Mucosa of descending colon (tissue), 3 donors: ENCODE measurements at places on chromosomes 7 and 10. TPM values are rescaled to one million over a fixed set of nuclear protein-coding genes. Genes with fewer than 3 reads are reported as not detected.

DNA sequence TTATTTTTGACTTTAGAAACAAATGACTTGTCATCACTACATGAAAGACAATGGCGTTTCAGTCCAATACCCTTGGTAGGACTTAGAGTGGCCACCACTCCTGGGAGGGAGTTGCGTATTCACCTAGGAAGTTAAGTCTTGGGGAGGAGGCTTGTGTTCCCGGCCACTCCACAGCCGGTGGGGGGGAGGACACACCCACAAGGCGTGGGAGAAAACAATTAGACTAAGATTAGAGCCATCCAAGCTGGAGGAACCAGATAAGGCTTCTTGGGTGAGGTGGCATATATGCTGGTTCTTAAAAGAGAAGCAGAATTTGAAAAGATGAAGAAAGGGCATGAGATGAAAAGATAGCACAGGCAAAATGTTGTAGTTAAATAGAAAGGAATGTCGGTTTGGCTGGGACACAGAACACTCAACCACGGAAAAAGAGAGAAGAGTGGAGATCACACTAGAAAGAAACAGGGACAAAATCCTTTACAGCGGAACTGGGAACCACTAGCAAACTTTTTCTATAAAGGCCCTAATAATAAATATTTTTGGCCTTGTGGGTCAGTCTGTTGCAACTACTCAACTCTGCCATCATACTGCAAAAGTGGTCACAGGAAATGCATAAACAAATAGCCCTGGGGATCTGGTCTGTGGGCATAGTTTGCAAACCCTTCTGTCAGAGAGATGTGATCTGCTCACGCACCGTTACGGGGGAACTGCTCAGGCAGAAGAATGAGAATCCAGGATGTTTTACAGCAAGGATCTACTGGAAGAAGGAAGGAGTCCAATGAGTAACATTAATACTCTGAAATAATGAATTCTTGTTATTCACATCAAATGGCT, 651.8 kb downstream of the PARD3 start:
- DNase-seq, result no peak

DNA sequence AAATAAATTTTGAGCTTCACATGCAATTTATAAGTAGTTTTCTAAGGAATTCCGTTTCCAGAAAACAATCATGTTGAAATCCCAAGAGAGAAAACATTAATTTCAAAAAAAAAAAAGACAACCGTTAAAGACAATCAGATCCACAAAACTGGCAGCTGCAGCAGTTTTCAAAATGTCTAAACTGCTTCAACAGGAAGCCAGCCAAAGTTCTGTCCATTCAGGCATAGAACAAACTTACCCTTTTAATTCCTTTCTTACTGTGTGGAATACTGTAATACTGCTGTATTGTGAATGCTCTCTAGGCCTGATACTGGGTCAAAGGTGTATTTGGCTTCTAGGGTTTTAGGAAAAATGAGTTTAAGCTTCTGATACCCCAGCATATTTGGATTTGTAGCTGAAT, 31.6 kb downstream of the HOXA1 start:
- no peak for DNase-seq

DNA sequence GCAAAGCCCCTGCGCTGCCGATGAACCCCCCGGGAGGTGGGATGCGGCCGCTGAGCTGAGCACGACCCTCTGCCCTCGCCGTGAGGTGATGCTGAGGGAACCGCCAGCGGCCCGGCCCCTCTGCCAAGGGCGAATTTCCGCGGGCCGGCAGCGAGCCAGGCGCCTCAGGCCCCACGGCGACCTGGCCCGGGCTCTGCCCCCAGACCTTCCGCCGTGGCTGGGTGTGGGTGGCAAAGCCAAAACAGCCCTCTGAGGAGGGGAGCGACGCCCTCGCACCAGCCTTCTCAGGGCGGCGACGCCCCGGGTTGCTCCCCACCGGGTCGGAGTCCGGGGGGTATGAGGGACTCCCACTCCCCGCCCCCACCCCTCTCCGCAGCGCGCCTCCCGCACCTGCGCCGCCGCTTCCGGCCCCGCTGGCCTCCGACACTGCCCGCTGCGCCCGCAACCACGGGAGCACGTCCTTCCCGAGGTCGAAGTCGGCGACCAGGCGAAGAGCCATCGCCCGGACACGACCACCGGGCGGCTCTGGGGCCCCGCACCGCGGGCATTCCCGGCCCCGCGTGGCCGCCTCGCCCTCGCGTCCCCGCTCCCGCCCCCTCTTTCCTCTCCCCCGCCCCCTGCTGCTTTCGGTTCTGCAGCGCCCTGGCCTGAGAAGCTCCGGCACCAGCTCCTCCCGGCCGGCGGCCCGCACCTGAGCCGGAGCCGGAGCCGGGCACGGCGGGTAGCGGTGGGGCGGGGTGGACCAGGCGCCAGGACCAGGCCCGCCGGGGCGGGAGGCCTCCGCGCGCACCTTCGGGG, at the start of gene GSAP:
Gene GSAP, minus strand, starts transcription at position 527 of the 798 bp plus-strand sequence. Its CDS starts 28 bp downstream, at position 499.
- DNase-seq, result peak; percentile 82

DNA sequence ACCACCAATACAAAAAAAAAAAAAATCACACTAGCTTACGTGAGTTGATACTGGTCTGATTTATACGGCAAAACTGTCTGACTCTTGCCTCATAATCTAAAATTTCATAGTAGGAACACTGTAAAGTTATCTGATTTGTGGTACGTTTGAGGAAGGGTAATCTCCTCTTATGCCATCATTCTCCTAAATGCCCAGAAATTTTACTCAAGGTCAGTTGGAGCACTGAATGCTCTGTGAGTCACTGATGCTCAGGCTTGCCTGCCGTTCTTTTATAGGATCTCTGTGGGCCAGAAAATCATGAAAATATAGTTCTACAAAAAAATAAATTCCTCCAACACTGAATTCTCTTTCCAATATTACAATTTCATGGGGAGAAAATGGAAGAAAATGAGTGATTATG, 135.7 kb downstream of the PDE1C start:
- DNase-seq, result no peak

DNA sequence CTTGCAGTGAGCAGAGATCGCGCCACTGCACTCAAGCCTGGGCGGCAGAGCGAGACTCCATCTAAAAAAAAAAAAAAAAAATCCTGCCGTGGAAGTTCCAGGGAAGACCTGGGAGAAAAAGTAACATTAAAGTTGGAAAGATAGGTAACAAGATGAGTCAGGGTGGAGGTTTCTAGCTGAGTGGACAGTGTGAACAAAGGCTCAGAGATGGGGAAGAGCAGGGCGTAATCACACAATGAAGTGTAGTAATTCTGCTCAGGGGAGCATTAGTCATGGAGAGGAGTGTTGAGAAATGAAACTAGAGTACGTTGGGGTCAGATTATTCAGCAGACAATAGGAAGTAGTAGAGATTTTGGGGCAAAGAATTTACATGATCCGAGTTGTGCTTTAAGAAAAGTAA, 21.6 kb upstream of the WASL start:
- no peak for DNase-seq

DNA sequence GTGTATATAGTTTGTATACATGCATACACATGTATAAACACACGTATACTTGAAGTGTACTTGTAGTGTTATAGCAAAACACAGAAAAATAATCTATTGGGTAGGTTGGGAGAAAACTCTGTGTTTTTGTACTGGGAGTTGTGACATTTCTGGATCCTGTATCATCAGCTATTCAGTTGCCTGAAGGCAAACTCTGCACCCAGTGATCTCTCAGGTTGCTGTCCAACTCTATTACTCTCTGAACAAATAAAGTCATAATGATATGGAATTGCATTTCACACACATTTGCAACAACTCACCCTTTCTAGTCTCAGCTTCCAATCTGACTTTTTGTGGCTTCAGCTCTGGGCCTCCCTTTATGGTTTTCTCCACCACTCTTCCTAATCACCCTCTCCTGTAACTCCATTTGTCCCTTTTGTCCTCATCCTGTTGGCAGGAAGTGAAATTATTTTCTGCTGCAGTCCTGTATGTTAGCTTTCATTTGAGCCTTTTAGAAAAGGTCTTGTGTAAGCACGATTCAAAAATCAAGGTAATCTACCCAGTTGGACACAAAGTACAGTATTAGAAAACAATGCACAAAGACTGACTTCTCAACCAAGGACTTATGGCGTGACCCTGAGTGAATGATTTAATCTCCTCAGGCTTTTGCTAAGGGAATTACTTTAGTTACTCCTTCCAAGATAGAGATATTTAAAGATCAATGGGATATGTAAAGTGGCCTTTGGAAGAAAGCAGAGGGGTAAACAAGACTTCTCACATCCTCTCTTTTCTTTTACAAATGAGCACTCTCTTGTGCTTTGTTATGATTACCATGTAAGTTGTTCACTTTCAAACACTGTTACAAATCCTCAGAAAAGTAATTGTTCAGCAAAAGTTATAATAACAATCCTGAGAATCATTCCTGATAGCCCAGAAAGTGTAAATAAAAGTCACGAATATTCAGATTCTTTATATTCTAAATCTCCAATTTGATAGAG, 249.1 kb downstream of the KCND2 start:
- no peak for DNase-seq

- no peak for DNase-seq
Observed at GRCh38 chr10:130652964-130653578, 516.9 kb downstream of the GLRX3 start.

GRCh38 chr10:24168258-24169170, 40.4 kb upstream of the KIAA1217 start:
- no peak for DNase-seq

GRCh38 chr7:34331102-34331501, 326.9 kb upstream of the NPSR1 start:
- DNase-seq, result no peak

- no peak for DNase-seq
Observed at GRCh38 chr7:27616914-27617548, 45.7 kb downstream of the HIBADH start.

DNA sequence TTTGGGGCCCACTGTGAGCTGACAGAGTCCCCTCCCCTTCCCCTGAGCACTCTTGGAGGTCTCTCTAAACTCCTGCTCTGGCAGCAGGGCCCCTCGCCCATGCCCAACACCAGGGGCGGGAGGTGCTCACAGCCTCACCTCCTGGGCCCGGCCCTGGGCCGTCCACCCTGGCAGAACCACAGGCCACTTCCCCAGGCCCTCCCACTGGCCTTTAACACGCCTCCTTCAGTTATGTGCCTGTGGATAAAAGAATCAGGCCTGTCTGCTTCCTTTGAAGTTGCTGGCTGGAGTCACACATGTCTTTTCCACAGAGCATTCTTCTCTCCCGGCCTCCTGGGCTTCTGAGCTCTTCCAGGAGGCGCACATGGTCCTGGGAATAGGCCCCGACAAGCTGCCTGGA, 10.2 kb downstream of the MYL10 start:
- no peak for DNase-seq

PBLD gene
- 67.2 TPM for total RNA-seq

TCAF2 gene
- 1.3 TPM for total RNA-seq
